ENCODE measurements at places on chromosomes 6 and 20.
A peak's percentile ranks its signal among the peaks of the same experiment; 100 is the strongest.

GRCh38 chr6:106138151-106138550 lies 52.0 kb downstream of the PRDM1 start:
- no peak overlapping the region for H3K27ac ChIP-seq
- H3K4me1 ChIP-seq, result no peaks in the 10 kb centered on the region
- H3K36me3 ChIP-seq, result no peaks in the 10 kb centered on the region
- no peaks in the 10 kb centered on the region for H3K27me3 ChIP-seq
- H3K4me3 ChIP-seq, result no peak overlapping the region

- H3K27me3 ChIP-seq, result no peaks in the 10 kb centered on the region
- no peak overlapping the region for H3K27ac ChIP-seq
- peaks cover 4% of the 10 kb centered on the region for H3K4me1 ChIP-seq
- H3K4me3 ChIP-seq, result no peak overlapping the region
- no peak for DNase-seq
Measured at GRCh38 chr6:113668641-113669408, 188.3 kb upstream of the MARCKS start.

DNA sequence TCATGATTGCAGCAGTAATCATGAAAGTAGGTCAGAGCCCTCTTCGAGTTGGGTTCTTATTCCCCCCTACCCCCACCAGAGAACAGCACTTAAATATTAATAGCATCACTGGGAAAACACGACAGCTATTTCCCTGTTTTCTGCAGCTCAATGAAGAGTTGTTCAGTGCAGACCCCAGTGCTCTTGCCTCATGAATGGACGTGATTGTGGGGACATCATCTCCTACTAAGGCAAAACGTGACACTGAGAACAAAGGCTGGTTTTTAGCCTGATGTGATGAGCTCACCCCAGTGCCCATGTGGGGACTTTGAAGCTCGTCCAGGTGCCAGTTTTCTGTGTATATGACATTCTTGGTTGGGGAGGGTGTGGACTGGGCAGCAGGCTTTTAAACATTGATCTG lies 105.9 kb downstream of the SLC35F1 start:
- H3K27ac ChIP-seq, result peak overlapping the region; percentile 76
- no peaks in the 10 kb centered on the region for H3K27me3 ChIP-seq
- H3K4me1 ChIP-seq, result peaks cover 3% of the 10 kb centered on the region
- no peak overlapping the region for H3K4me3 ChIP-seq
- H3K36me3 ChIP-seq, result no peaks in the 10 kb centered on the region

- H3K4me1 ChIP-seq, result no peaks in the 10 kb centered on the region
- no peak overlapping the region for H3K27ac ChIP-seq
- DNase-seq, result no peak
- H3K27me3 ChIP-seq, result no peaks in the 10 kb centered on the region
- peaks cover 68% of the 10 kb centered on the region for H3K36me3 ChIP-seq
Measured at GRCh38 chr20:4797275-4797674, 75.6 kb downstream of the PRND start.

- H3K36me3 ChIP-seq, result no peaks in the 10 kb centered on the region
- H3K27me3 ChIP-seq, result no peaks in the 10 kb centered on the region
- H3K27ac ChIP-seq, result no peak overlapping the region
- DNase-seq, result no peak
- no peak overlapping the region for H3K4me3 ChIP-seq
- H3K4me1 ChIP-seq, result no peaks in the 10 kb centered on the region
Measured at GRCh38 chr6:126167726-126168125, 172.2 kb upstream of the CENPW start.

DNA sequence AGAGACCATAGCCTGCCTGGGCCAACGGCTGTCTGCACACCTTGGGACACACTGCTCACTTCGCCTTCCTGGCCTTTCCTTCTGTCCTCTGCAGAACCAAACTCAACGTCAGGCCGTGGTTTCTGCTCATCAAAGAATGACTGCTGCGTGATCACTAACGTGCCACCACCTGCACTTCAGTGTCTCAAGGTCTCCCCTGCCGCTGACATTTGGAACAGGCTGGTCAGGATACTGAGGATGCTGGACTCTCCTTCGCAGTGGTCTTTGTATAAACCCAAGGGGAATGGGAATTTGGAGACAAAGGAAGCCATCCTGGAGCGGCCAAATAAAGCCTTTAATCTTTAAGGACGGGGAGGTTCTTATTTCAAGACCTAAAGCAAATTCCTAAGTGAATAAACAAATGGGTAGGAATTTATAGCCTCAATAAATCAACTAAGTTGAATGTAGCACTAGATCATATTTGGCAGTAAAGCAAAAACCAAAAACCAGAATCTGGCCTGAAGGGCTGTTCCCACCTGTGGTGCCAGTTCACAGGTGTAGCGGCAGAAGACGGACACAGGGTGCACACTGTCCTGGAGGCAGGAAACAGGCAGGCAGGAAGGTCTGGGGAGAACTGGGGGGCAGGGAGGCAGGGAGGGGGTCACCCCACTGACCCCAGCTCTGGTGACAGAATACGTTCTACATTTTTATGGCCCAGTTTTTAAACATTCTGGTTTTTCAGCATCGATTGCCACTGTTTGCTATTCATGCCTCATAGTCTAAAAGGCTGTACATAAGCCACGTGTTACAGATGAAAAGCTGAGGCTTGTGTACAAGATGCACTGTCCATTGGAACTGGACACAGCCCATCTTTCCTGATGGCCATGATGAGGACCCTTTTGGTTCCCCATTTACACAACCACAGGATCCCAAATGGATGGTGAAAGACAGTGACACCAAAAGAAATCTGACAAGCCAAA lies 36.6 kb downstream of the ABHD12 start:
- H3K4me1 ChIP-seq, result peaks cover 20% of the 10 kb centered on the region
- no peak for DNase-seq
- no peaks in the 10 kb centered on the region for H3K36me3 ChIP-seq
- no peak overlapping the region for H3K27ac ChIP-seq
- H3K27me3 ChIP-seq, result no peaks in the 10 kb centered on the region
- H3K4me3 ChIP-seq, result no peak overlapping the region

GRCh38 chr6:112571488-112572270 lies 224.5 kb downstream of the RFPL4B start:
- H3K36me3 ChIP-seq, result no peaks in the 10 kb centered on the region
- H3K27me3 ChIP-seq, result no peaks in the 10 kb centered on the region
- no peak for DNase-seq
- H3K4me3 ChIP-seq, result no peak overlapping the region
- H3K27ac ChIP-seq, result peak overlapping the region; percentile 67
- H3K4me1 ChIP-seq, result no peaks in the 10 kb centered on the region

GRCh38 chr6:99236010-99236409 lies 113.5 kb downstream of the FAXC start:
- H3K4me1 ChIP-seq, result no peaks in the 10 kb centered on the region
- no peak for DNase-seq
- no peak overlapping the region for H3K27ac ChIP-seq
- no peak overlapping the region for H3K4me3 ChIP-seq
- H3K36me3 ChIP-seq, result no peaks in the 10 kb centered on the region

DNA sequence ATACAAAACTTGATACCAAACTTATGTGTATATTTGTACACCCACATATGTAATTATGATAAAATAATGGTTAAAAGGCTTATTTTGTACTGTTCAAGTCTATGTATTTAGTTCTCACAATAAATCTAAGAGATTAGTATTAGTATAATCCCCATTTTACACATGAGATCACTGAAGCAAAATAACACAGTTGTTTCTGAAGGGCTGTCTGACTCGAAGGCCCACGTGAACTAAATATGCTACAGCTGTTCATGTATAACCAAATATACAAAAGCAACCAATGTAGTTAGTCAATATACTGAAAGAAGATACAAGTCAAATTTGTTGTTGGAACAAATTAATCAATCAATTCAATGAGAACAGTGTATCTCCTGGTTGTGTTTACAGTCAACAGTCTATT lies 959.2 kb downstream of the EPHA7 start:
- no peak overlapping the region for H3K4me3 ChIP-seq
- DNase-seq, result no peak
- no peaks in the 10 kb centered on the region for H3K27me3 ChIP-seq
- H3K4me1 ChIP-seq, result no peaks in the 10 kb centered on the region
- no peak overlapping the region for H3K27ac ChIP-seq

DNA sequence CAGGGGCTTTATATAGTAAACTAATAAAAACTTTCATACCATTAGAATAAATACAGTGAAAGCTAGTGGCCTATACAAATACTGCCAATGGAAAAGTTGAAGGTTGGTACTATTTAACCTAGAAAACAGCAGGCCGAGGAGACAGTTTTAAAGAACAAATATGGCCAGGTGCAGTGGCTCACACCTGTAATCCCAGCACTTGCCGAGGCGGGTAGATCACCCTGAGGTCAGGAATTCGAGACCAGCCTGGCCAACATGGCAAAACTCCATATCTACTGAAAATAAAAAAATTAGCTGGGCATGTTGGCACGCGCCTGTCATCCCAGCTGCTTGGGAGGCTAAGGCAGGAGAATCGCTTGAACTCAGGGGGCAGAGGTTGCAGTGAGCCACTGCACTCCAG lies 24.8 kb downstream of the GLYATL3 start:
- H3K27me3 ChIP-seq, result no peaks in the 10 kb centered on the region
- no peaks in the 10 kb centered on the region for H3K36me3 ChIP-seq
- H3K27ac ChIP-seq, result no peak overlapping the region
- no peak for DNase-seq

DNA sequence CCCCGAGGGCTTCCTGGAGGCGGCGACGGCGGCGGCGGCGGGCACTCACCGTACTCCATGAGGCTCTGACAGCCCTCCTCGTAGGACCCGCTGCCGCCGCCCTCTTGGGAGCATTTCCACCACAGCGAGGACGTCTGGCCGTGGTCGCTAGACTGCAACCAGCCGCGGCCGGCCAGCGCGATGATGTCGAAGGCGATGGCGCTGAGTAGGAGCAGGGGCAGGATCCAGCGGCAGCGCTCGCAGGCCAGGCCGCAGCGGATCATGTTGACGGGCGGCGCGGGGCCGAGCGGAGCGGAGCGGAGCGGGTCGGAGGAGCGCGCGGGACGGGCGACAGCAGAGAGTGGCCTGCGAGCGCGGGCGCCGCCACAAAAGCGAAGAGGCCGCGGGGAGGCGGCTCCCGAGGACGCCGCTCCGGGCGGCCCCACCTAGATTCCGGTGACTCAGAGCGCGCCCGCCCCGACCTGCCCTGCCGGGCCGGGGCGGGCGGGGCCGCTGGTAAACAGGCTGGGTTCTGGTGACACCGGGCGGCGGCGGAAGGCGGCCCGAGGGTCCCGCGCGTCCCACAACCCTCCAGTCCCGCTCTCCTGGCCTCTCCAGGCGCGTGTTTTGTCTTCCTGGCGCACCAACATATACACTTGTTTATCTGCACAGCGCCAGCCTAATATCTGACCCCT lies at the start of gene PERP:
Gene PERP, minus strand, starts transcription at position 342 of the 674 bp plus-strand sequence. Its CDS starts 79 bp downstream, at position 263.
- DNase-seq, result peak; percentile 71
- H3K27me3 ChIP-seq, result peaks cover 19% of the 10 kb centered on the region
- peak within 1 kb of the TSS; percentile 55 for H3K4me3 ChIP-seq
- H3K4me1 ChIP-seq, result peaks cover 9% of the 10 kb centered on the region
- peak within 1 kb of the TSS; percentile 5 for H3K27ac ChIP-seq
- H3K36me3 ChIP-seq, result no peaks in the 10 kb centered on the region

DNA sequence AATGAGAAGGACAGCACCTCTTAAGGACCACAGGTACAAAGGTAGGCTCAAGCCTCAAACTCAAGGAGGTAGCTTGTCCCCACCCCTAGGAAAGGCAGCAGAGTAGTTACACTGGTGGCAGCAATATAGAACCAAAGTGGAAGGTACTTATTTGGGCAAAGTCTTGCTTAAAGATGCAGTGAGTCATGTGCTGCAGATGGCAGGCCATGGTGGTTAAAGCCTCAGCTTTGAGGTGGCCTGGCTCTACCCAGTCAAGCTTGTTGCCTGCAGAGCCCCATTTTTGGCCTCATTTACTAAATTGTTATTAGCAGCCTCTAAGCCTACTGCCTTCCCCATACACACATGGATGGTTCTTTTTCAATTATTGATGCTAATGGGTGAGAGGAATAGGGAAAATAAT lies 146.0 kb downstream of the ELOVL4 start:
- H3K27me3 ChIP-seq, result peaks cover 4% of the 10 kb centered on the region
- H3K4me1 ChIP-seq, result no peaks in the 10 kb centered on the region
- no peak overlapping the region for H3K4me3 ChIP-seq
- H3K27ac ChIP-seq, result no peak overlapping the region

GRCh38 chr20:56810141-56810540 lies 181.0 kb downstream of the TFAP2C start:
- H3K36me3 ChIP-seq, result no peaks in the 10 kb centered on the region
- H3K27me3 ChIP-seq, result peaks cover 15% of the 10 kb centered on the region
- DNase-seq, result no peak

DNA sequence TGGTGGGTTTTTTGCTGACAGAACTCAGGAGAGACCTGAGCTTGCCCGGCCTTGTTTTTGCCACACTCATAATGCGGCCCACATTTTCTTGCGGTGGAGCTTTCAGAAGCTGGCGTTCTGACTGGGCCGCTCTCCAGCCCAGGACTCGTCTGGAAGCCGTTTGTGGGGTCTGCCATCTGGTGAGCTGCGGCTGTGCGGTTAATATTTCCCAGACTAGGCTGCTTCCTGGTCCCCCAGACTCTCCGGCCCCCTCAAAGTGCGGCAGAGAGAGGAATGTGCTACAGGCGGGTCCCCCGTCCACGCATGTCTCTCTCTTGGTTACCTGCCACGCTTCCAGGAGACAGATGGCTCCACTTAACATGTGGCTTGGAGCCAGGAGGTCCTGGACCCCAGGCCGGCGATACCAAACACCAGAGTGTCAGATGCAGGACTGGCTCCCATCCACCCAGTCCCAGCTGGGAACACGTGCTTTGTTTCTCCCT lies 128.9 kb upstream of the PMEPA1 start:
- no peaks in the 10 kb centered on the region for H3K36me3 ChIP-seq
- H3K4me3 ChIP-seq, result no peak overlapping the region
- peaks cover 45% of the 10 kb centered on the region for H3K4me1 ChIP-seq
- peaks cover 7% of the 10 kb centered on the region for H3K27me3 ChIP-seq
- H3K27ac ChIP-seq, result no peak overlapping the region

- H3K27me3 ChIP-seq, result no peaks in the 10 kb centered on the region
- peaks cover 13% of the 10 kb centered on the region for H3K4me1 ChIP-seq
- no peak overlapping the region for H3K4me3 ChIP-seq
- no peaks in the 10 kb centered on the region for H3K36me3 ChIP-seq
- H3K27ac ChIP-seq, result no peak overlapping the region
Measured at GRCh38 chr6:149060300-149060984, 257.1 kb upstream of the TAB2 start.

- H3K4me3 ChIP-seq, result no peak overlapping the region
- no peaks in the 10 kb centered on the region for H3K27me3 ChIP-seq
- no peaks in the 10 kb centered on the region for H3K4me1 ChIP-seq
- DNase-seq, result no peak
- H3K36me3 ChIP-seq, result no peaks in the 10 kb centered on the region
- no peak overlapping the region for H3K27ac ChIP-seq
Measured at GRCh38 chr6:7813704-7814103, 87.8 kb downstream of the BMP6 start.

GRCh38 chr6:155117256-155117655 lies 122.1 kb downstream of the TIAM2 start:
- DNase-seq, result no peak
- no peak overlapping the region for H3K4me3 ChIP-seq
